Umbilical cord (tissue), 2 donors: ENCODE measurements at places on chromosomes 1 and 21.
A peak's percentile ranks its signal among the peaks of the same experiment; 100 is the strongest.

GRCh38 chr1:182374101-182374834 lies 17.3 kb downstream of the GLUL start:
- DNase-seq = no peak

DNA sequence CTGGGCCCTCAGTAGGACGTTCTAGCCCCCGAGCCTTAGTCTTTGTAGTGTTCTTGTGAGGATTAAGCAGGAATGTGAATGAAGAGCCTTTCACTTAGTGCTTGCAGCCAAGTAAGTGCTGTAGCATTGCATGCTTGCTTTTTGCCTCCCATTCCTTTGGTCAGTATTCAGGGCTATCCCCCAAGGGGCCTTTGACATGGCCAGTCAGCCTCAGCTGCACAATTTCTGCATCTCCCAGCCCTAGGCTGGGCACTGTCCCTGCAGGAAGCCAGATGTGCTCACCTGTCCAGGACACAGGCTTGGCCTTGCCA lies 30.5 kb downstream of the SOX13 start:
- no peak for DNase-seq

GRCh38 chr1:116900471-116901365 lies 9.0 kb upstream of the PTGFRN start:
- no peak for DNase-seq

DNA sequence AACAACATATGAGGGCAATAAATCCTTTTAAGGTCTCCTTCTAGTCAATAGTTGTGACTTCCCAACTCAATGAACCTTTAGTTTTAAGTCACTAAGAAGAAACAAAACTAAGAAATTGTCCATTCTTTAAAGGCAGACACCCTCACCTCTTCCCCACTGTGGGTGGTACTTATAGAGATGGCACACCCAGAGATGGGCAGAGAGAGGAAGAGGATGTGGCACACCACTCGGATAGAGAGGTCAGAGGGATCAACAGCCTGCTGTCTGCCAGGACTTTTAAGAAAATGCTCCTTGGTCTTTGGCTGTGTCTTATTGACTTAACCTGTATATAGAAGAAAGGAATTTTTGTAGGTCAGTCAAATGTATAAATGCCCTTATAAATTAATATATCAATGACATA lies 45.1 kb downstream of the FASLG start:
- DNase-seq = no peak

DNA sequence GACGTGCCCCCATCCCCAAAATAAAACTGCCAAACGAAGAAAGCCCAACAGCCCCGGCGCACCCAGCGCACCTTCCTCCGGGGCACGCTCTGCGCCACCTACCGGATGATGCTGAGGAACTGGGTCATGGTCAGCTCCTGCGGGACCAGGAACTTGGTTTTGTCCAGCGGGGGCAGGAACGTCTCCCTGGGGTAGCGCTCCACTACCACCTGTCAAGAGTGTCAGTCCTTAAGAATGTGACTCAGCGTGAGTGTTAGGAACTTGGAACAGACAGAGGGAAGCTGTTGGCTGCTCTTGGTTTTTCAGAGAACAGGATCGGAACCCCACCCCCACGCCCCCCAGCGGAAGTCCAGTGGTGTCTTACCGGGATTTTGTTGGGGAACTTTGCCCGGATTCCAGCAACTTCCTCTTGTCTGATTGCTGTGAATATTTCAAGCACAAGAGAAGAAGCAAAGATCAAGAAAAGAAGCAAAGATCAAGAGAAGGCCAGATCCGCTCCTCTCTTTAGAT lies 431 bp downstream of the MAP1LC3C start:
- DNase-seq = peak; percentile 93

GRCh38 chr1:3786468-3787348 lies 9.6 kb downstream of the LRRC47 start:
- DNase-seq = no peak

GRCh38 chr1:204663644-204664383 lies 21.7 kb downstream of the LRRN2 start:
- DNase-seq = no peak

DNA sequence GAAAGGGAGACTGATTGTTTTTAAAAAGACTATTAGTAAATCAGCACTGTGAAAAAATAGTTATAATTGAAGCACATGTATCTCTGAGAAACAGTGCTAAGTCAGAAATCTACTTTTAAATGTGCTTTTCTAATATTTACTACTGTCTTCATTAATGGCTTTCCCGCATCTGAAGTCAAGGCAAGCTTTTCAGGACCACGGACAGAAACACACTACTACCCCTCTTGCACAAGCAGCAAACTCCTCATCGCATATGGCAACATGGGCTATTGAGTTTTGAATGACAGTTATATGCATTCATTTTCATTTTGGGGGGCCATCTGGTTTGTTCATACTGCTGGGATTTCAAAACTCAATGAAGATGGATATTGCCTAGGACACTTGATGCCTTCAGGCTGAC lies 433.4 kb upstream of the CAMK1G start:
- peak; percentile 82 for DNase-seq

DNA sequence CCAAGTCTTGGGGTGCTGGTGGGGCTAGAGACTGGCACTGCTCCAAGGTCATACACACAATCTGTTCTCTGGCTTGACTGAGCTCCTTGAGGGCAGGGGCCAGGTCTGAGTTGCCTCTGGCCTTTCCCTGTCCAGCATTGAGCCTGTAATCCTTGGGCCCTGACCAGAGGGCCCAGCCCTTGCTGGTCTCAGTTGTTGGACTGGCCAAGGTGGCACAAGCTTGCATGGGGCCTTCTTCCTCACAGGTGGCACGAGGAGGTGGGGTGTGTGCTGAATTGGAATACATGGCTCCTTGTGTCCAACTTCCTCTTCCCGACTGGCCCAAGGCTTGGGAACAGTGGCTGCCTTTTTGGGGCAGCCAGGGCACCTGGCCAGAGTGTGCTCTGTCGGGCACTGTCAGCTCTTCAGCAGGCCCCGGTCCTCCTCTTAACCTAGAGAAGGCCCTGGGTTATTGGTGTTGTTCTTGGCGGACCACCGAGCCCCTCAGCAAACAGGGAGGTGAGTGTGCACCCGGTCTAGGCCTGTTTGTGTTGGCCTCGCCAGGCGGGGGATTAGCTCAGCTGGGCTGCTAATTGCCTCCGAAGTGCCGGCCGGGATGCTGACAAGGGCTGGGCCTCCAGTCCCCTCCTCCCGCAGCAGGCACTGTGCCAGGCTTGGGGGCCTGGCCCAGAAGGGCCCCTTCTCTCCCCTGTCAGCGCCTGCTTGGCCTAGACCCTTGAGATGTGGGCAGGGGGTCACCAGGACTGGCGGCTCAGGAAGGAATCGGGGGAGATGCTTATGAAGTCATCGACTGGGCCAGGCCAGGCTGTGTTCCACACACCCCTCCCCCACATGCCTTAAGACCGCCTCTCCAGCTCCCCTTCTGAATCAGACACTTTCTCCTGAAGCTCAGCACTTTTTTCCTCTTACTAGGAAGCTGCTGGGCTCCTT lies 28.5 kb downstream of the WNT4 start:
- peak; percentile 84 for DNase-seq

GRCh38 chr1:27099587-27100334 lies 55.2 kb downstream of the SLC9A1 start:
- peak; percentile 97 for DNase-seq

GRCh38 chr1:209767096-209767495 lies 11.2 kb downstream of the TRAF3IP3 start:
- no peak for DNase-seq

DNA sequence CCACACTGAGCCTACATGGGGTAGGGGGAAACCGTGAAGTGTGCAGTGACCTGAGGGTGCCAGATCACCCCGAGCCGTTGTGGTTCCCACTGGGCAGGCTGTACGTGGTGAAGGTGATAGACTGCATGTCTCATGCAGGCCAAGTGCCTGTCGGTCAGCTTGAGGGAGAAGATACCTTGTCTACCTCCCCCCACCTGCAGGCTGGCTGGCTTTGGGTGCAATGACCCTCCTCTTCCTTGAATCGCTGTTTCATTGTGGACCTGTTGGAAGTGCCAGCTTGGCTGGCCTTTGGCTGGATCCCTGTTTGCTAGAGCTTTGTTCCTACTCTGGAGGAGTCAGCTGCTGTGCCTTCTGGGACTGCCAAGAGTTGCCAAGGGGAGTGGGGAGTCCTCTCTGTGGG lies 92.5 kb downstream of the GALNT2 start:
- DNase-seq = no peak

- DNase-seq = no peak
Observed at GRCh38 chr1:56436912-56437417, 142.4 kb downstream of the PLPP3 start.

DNA sequence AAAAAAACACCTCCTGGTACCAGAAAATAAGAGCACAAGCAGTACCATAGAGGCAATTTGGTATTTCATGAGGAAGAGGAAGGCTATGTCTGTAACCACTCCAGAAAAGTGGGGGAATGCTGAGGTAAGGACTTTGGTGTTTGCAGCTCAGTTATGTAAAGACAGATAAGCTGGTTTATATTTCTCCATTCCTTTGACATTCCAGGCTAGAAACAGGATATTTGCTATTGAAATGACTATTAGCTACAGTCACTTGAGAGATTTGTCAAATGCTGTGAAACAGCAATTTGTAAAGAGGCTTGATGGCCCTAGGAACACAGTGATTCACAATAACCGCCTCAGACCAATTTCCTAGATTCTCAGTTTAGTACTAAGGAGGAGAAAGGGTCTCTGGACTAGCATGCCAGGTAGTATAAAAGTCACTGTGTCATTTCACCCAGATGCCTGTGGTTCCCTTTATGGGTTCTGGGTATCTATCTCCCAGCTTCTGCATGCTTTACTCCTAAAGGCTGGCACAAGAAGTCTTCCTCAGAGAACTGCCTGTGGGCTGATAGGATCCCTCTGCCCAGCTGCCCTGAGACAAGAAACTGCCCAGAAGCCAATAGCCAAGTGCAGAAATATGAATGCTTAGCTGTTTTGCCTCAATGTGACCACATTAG lies 80.5 kb downstream of the VCAM1 start:
- DNase-seq = peak; percentile 13

GRCh38 chr1:160432371-160432786 lies 32.0 kb downstream of the VANGL2 start:
- no peak for DNase-seq

DNA sequence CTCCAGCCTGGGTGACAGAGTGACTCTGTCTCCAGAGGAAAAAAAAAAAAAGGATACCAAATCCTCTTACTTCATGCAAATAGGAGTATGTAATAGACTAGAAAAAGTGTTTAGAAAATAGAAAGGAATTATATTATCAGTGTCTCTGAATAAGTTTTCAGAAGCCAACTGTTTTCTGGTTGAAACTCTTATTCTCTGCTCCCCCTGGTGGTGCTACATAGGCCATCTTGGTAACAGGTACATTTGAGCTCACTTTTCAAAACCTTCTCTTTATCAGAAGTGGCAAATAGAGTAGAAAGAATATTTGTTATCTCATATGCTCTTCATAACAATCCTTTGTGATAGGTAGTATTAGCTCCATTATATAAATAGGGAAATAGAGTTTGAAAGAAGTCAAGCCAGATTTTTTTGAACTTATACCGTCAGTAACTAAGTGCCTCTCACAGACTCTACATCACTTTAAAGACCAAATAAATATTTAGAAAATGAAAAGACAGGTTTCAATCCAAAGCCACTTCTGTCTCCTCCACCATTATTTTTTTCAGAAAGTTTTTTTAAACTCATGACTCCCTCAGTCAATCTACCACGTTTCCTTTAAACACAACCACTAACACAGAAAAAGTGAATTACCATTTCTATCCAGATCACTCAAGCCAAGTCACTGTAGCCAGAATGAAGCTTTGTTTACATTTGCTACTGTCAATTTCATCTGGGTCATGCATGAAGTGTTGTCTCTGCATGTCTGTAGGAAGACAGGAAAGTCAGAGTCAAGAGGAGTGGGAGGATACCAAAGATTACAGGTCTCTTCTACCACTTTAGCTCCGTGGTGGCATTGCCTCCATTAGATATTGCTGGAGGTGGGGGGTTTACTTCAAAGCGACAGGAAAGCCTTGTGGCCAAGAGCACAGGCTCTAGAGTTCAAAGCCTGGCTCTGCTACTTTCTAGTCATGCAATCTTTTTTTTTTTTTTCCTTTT lies 45.6 kb downstream of the IL23R start:
- peak; percentile 35 for DNase-seq

GRCh38 chr1:177032434-177032833 lies 132.1 kb downstream of the ASTN1 start:
- no peak for DNase-seq

DNA sequence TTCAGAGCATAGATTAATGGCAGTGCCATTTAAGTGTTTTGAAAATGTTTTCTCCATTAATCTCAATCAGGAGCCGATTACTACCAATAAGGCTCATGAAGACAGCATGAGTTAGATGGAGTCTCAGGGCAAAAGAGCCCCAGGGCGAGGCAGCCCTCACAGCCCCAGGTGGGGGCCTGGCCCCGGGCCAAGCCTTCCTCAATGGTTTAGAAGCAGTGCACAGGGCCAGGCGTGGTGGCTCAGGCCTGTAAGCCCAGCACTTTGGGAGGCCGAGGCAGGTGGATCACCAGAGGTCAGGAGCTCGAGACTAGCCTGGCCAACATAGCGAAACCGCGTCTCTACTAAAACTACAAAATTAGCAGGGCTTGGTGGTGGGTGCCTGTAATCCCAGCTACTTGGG lies 348.1 kb upstream of the VAMP3 start:
- DNase-seq = no peak

DNA sequence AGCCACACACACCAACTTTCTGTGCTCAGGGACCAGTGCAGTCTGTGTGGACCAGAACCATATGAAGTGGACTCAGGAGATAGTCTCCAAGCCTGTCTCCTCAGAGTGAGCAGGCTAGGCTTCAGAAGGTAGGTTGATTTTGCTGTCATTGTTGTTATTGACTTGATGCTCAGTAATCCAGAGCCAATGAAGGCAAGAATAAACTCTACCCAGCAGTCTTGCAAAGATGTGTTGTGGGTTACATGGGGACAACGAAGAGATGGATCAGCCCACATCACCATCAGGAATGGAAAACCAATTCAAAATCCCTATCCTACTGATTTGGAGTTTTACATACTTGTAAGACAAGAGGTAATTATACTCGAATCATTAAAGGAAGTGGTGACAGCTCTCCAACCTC lies 37.4 kb downstream of the PHC2 start:
- no peak for DNase-seq

GRCh38 chr1:200707116-200707515 lies 31.6 kb upstream of the CAMSAP2 start:
- no peak for DNase-seq

- no peak for DNase-seq
Observed at GRCh38 chr1:2823921-2824610, 22.6 kb upstream of the TTC34 start.

GRCh38 chr1:23742670-23743286 lies 493 bp upstream of the ELOA start:
- peak; percentile 26 for DNase-seq

DNA sequence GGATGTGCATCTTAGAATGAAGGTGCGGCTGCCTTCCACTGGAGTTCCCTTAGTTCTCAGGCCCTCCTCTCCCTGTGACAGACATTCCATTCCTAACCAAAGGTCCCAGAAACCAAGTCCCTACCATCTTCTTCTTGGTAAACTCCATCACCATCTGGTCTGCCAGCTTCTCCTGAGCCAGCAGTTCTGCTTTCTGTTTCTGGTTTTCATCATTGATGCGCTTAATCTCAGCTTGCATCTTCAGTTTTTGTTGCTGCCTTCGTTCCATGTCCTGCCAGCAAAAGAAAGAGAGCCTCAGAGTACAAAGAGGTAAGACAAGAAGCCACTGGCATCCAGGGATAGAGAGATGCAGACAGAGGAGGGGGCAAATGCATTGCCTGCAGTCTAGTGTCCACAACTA lies 18.0 kb upstream of the VSIG8 start:
- no peak for DNase-seq
